ENCODE measurements at places on chromosomes 7 and 10.
A peak's percentile ranks its signal among the peaks of the same experiment; 100 is the strongest.

- no peak for DNase-seq
- H3K4me3 ChIP-seq = no peak overlapping the region
- no peak overlapping the region for H3K27ac ChIP-seq
- no peaks in the 10 kb centered on the region for H3K27me3 ChIP-seq
- H3K36me3 ChIP-seq = no peaks in the 10 kb centered on the region
Measured at GRCh38 chr7:121953601-121954000, 80.6 kb downstream of the PTPRZ1 start.

GRCh38 chr10:378230-378929 is 243.1 kb downstream of the ZMYND11 start:
- no peak for DNase-seq
- H3K4me3 ChIP-seq = no peak overlapping the region
- peaks cover 39% of the 10 kb centered on the region for H3K36me3 ChIP-seq
- no peaks in the 10 kb centered on the region for H3K4me1 ChIP-seq
- H3K27me3 ChIP-seq = no peaks in the 10 kb centered on the region

- no peak overlapping the region for H3K27ac ChIP-seq
- DNase-seq = no peak
- peaks cover 15% of the 10 kb centered on the region for H3K4me1 ChIP-seq
- H3K27me3 ChIP-seq = no peaks in the 10 kb centered on the region
- no peaks in the 10 kb centered on the region for H3K36me3 ChIP-seq
Measured at GRCh38 chr10:4215963-4216575, 431.1 kb upstream of the KLF6 start.

- no peaks in the 10 kb centered on the region for H3K36me3 ChIP-seq
- no peak for DNase-seq
- no peak overlapping the region for H3K27ac ChIP-seq
- H3K4me3 ChIP-seq = peak overlapping the region; percentile 42
Measured at GRCh38 chr7:156999958-157000726, 10.3 kb downstream of the MNX1 start.

DNA sequence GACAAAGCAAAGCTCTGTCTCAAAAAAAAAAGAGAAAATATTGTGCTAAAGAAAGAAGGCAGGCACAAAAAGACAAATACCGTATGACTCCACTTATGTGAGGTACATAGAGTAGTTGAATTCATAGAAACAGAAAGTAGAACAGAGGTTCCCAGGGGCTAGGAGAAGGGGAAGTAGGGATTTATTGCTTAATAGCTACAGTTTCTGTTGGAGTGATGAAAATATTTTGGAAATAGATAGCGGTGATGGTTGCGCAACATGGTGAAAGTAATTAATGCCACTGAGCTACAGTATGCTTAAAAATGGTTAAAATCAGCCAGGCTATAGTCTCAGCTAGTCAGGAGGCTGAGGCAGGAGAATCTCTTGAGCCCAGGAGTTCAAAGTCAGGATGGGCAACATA is 18.5 kb upstream of the NPFFR1 start:
- no peaks in the 10 kb centered on the region for H3K27me3 ChIP-seq
- no peak overlapping the region for H3K4me3 ChIP-seq
- no peak for DNase-seq
- no peaks in the 10 kb centered on the region for H3K4me1 ChIP-seq
- no peaks in the 10 kb centered on the region for H3K36me3 ChIP-seq
- H3K27ac ChIP-seq = peak overlapping the region; percentile 50
